ENCODE measurements at places on chromosomes 4 and X. TPM values are rescaled to one million over a fixed set of nuclear protein-coding genes. Genes with fewer than 3 reads are reported as not detected.

NUDT6 gene
- total RNA-seq = 7.5 TPM

TEC gene
- total RNA-seq = 2.4 TPM

NR0B1 gene
- not detected for total RNA-seq

TLR2 gene
- 0.25 TPM for total RNA-seq

DNA sequence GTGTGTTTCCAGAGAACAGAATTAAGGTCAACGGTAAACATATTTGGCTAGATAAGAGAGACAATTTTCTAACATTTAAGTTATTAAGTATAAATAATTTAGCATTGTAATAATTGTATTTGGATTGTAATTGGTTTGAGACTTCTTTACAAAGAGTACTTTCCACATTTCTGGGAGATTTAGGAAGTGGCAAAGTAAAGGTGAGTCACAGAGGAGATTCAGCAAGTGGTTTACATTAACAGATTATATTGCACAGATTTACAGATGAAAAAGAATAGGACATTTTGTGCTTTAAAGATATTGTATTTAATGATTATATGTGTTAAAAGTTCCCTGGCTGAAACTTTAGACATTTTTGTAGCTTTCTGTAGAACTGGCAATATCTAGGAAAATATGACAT lies 584.4 kb upstream of the AADAT start:
- H3K27ac ChIP-seq = no peak overlapping the region
- no peak overlapping the region for H3K4me3 ChIP-seq
- H3K4me1 ChIP-seq = no peaks in the 10 kb centered on the region
- no peaks in the 10 kb centered on the region for H3K27me3 ChIP-seq
- DNase-seq = no peak
